Progenitor cell of endocrine pancreas (in vitro differentiated cells): ENCODE measurements at places on chromosomes 6 and 20.

DNA sequence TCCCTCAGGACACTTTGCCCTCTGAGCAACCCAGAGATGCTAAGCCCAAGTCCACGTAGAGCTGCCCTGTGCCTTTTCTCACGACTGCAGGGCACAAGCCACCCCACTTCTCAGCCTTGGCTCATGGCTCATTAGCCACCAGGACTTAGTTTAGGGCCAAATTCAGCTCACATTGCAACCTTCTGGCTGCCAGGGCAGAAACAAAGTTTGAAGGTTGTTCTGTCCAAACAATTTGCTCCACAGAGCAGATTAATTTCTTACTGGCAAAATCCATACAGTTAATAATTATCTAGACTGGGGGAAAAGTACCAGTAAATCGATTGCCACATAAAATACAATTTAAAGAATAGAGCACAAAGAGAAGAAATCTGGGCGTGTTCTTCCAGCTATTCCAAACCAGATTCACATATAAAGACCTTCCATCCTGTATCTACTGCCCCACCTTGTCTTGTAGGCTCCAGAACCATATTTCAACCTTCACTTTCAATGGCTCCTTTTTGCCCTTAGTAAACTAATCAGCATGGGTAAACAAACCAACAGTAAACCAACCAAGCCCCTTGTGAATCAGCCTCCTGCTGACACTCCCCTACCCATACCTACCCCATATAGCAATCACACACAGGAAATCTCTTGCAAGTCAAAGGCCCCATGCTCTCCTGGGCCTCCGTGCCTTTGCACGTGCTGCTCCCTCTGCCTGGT, 101.9 kb downstream of the QRSL1 start:
- H3K36me3 ChIP-seq, result peaks cover 5% of the 10 kb centered on the region
- no peaks in the 10 kb centered on the region for H3K27me3 ChIP-seq
- peaks cover 57% of the 10 kb centered on the region for H3K4me1 ChIP-seq
- DNase-seq, result no peak

DNA sequence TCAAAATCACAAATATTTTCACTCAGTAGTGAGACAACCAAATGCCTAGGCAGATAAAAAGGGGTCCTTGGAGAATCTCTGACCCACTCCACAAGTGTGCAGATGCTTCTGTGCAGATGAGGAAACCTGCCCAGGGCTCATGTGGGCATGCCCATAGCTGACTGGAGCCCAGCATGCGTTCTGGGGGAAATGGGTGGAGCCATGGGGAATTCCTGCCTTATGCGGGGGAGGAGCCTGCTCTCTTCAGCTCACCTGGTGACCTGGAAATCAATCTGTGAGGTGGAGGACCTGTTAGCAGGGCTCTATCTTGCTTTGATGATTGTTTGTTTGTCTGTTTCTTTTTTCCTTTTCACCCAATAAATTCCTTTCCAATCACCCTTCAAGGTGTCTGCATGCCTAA, 23.4 kb upstream of the PLN start:
- no peak overlapping the region for H3K4me3 ChIP-seq
- no peak for DNase-seq

DNA sequence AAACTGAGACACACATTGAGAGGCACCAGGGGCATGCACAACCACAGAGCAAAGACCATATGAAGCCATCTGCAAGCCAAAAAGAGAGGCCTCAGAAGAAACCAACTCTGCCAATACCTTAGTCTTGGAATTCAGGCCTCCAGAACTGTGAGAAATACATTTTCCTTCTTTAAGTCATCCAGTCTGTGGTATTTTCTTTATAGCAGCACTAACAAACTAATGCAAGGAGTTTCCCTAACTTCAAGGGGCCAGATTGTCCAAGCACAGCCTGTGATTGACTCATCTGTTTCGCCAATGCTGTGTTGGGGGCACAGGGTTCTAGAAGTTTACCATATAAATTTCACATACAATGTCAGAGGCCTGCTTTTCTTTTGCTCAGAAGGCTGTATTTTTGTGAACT, 364.6 kb downstream of the GJA1 start:
- H3K27ac ChIP-seq, result no peak overlapping the region
- no peaks in the 10 kb centered on the region for H3K4me1 ChIP-seq

GRCh38 chr6:15344192-15344519, 98.3 kb downstream of the JARID2 start:
- no peak for DNase-seq
- no peak overlapping the region for H3K27ac ChIP-seq
